ENCODE measurements at places on chromosomes 6 and 20.

DNA sequence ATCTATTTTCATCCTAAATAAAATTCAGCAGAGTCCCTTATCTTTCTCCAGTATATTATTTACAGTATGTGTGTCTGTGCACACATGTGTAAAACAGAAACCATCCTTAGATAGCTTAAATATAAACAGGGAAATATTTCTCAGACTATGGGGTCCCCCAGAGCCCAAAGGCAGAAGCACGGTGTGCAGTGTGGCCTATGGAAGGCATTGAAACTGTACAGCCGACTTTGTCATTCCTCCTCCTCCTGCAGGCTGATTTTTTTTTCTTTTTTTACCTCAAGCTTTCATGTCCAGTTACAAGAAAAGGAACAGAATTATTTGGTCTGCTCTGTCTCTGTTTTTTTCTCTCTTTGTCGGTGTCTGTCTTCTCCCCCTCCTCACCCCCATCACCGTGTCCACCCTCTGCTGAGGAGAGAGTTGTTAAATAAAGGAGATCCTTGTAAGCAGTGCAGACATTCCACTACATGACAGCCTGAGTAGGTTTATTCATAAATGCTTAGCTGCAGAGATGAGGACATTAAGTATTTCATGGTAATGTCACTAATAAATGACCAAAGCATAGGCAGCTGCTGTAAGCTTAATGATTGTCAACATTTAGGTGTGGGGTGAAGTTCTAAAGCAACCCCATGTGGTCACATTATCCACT lies 31.8 kb upstream of the SLC35D3 start:
- no peak for DNase-seq

- DNase-seq: no peak
Measured at GRCh38 chr20:8648466-8648865, 420.4 kb upstream of the PLCB4 start.

DNA sequence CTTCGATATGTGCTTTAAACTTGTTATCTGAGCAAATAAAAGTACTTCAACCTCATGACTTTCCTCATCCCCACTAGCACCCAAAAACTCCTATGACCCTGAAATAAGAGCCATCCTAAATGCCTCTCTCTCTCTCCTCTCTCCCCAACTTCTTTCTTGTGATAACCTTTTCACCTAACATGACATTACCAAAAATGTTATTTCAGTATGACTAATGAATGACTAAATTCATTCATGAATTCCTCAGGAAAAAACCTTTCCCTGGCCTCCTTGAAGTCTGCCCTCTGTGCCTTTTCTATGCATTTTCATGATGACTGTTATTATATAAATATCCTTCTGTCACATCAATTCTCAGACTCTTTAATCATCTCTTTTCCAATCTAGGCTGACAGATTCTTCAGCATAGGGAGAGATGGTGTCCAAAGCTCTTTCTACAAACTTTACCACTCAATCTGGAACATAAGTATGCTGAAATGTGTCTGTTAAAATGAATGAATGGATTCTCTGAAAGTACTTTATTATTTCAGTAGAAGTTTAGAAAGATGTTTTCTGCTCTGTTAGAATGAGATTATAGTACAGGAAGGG lies 114.3 kb upstream of the GGTLC1 start:
- DNase-seq: peak; percentile 28

GRCh38 chr6:85641897-85642773 lies 551 bp downstream of the SYNCRIP start:
- DNase-seq: peak; percentile 28

- no peak for DNase-seq
Measured at GRCh38 chr6:35014341-35014740, 125.3 kb downstream of the ANKS1A start.

GRCh38 chr6:44260011-44260410 lies 2.7 kb upstream of the SLC35B2 start:
- no peak for DNase-seq

DNA sequence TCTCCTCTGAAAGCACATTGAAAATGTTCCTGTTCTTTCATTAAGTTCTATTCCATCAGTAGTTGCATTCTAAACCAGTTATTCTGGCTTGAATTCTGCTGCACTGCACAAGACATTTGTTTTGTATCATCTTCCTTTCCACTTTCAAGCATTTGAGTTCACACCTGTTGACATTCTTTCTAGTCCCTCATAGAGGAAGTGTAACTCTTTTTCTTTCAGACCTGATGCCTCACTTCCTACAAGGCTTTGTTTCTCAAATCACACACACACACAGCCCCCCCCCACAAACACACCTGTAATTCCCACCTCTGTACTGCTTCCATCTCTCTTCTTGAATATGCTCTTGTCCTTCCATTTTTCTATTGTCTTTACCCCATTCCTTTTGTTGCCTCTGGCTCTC lies 50.9 kb downstream of the CCN2 start:
- DNase-seq: no peak

DNA sequence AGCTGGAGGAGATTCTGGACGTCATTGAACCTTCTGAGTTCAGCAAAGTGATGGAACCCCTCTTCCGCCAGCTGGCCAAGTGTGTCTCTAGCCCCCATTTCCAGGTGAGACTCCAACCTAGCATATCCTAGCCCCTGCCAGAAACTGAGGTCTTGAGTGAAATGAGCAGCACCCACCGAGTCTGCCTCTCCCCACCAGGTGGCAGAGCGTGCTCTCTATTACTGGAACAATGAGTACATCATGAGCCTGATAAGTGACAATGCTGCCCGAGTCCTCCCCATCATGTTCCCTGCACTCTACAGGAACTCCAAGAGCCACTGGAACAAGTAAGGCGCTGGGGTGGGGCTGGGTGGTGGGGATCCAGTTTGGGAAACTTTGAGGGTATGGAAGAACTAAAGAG lies 4.6 kb downstream of the MEA1 start:
- DNase-seq: no peak

GRCh38 chr6:33313709-33314514 lies at the start of gene TAPBP:
Gene TAPBP (minus strand): TSS chr6:33314078. CDS start chr6:33314041, 37 bp downstream.
- DNase-seq: no peak

- DNase-seq: no peak
Measured at GRCh38 chr20:35260426-35260825, 17.5 kb downstream of the MMP24OS start.

- DNase-seq: peak; percentile 80
Measured at GRCh38 chr6:48765352-48765961, 654.5 kb upstream of the PTCHD4 start.

GRCh38 chr6:143258945-143259344 lies 191.6 kb downstream of the ADAT2 start:
- DNase-seq: no peak

GRCh38 chr20:4710106-4710475 lies 11.6 kb upstream of the PRND start:
- DNase-seq: no peak

DNA sequence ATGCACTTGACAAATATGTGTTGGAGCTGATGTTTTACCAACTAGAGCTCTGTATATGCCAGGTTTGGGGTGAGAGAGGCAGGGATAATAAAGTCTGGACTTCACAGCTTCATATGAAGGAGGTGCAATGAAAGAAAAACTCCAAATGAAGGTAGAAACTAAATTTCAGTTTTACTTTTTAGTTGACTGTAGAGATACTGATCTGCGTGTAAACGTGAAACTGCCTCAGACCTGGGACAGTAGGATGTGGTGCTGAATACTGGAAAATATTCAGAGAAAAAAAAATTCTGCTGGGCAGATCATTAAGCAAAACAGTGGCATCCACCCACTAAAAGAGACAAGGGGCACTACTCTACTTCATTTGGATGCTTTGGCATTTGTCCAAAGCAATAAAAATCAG lies 94.5 kb downstream of the BACH2 start:
- DNase-seq: no peak

DNA sequence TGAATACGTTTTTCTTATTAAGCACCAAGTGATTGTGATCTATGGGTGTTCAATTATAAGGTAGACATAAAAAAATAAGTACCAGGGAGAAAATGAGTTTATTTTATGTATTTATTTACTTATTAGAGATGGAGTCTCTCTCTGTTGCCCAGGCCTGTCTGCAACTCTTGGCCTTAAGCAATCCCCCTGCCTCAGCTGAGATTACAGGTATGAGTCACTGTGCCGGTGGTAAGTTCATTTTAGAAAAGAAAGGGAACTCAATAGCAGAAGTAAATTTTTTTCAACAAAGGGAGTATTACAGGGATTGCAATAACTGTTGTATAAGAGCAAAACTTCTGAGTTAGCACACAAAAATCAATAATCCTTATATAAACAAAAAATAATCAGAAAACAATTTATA lies 98.7 kb upstream of the FUT9 start:
- DNase-seq: no peak

DNA sequence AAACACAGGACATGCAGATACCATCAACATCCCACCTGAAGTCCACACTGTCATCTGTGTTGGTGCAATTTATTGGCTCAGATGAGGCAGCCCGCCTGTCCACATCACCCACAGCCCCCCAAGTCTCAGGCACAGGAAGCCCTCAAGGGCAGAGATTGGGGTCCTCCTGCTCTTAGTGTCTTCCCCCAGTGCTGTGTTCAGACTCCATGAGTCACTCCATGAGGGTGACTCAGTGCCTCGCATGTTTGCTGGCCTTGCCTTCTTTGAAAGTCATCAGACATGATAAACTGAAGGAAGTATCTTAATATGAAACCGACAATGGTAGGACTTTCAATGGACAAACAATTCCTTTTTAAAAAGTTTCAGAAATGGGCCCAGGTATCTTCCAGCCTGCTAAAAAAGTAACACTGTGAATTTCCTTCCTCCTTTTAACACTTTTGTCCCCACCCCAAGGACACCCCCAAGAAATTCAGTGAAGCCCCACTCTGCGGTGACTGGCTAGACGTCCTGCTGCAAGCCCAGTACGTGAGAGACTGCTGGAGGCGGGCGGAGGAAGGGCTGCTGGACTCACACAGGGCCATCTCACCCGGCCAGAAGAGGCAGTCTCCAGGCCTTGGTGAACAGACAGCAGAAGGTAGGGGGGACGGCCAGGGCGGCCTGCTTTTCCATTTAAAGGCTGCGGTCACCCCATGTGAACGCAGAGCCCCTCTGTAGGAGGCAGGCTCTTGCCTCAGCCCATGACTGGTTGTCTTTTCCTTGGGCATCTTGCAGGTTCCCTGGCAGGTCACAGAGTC lies 43.0 kb upstream of the KCNK16 start:
- peak; percentile 22 for DNase-seq

All from amniotic stem cell (primary cell).